ENCODE measurements at places on chromosomes 12 and 14.

DNA sequence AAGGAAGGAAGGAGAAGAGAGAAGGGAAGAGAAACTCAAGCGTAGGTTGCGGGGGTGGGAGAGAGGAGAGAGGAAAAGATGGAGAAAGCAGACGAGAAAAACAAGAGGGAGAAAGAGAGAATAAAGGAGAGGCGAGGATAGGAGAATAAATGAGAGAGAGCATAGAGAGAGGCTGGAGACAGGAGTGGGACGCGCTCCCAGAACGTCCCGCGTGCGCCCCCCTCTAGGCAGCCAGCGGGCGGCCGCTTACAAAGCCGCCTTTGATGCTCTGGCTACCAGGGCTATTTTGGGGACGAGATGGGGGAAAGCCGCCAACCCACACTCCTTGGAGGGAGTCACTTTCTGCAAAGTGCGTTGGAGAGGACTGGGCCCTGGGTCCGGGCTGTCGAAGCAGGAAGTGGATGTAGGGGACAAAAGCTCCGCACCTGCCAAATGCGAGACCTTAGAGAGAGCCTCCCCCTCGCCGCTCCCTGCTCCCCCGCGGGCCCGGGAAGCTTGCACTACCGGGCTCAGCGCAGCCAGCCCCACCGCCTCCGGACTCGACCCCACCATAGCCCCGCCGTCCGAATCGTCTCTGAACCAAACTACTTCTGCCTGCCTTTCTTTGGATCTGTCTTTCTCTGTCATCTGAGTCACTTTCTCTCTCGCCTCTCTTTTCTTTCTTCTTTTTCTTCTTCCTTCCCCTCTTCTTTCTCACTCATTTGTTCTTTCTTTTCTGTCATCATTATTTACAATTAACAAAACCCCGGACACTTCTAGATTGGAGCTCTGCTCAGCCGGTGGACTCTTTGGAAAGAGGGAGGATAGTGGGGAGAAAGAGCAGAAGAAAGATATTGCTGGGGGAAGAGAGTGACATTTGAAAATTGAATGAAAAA lies 8.0 kb downstream of the ASCL1 start:
- DNase-seq: no peak

GRCh38 chr12:118680356-118680963 lies 300.9 kb upstream of the SRRM4 start:
- DNase-seq: no peak

DNA sequence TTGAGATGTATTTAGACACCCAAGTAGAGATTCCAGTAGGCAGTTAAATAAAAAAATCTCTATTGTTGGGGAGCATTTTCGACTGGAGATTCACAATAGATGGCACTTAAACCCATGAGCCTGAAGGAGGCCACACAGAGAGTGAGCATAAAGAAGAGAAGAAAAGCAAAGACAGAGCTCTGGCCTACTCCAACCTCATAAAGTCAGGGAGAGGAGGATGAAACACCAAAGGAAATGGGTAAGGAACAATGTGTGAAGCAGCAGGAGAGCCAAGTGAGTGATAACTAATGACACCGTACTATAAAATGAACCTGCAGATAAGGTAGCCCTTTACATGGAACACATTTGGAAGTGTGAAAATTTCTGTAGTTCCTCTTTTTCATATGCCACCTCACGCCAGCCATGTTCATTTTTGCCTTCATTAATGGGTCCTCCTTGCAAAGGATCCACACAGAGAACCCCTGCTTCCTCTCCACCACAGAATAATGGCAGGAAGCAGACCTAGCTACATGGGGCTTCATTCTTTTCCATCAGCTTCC lies 150.0 kb upstream of the SYT10 start:
- DNase-seq: no peak

DNA sequence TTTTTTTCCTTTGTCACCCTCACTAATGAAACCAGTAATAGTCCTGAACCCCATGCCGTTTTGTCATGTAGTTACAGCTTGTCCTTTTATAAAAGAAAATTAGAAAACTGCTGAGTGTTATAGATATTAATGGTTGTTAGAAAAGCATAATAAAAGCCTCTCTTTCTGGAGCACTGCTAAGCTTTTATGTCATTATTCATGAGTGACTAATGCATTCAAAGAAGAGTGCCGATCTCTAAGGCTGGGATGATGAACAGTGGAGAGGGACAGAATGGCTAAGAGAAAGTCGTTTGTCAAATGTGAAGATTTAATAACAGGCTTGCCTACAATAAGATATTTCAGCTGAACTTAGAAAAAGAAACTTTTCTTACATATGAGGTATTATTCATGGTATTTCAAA lies 121.6 kb downstream of the MGAT4C start:
- no peak for DNase-seq

- no peak for DNase-seq
Measured at GRCh38 chr12:28603801-28604200, 413.5 kb downstream of the CCDC91 start.

- no peak for DNase-seq
Measured at GRCh38 chr12:106914796-106915634, 40.7 kb upstream of the TMEM263 start.

GRCh38 chr12:54579696-54580333 lies 8.6 kb downstream of the PPP1R1A start:
- peak; percentile 59 for DNase-seq

DNA sequence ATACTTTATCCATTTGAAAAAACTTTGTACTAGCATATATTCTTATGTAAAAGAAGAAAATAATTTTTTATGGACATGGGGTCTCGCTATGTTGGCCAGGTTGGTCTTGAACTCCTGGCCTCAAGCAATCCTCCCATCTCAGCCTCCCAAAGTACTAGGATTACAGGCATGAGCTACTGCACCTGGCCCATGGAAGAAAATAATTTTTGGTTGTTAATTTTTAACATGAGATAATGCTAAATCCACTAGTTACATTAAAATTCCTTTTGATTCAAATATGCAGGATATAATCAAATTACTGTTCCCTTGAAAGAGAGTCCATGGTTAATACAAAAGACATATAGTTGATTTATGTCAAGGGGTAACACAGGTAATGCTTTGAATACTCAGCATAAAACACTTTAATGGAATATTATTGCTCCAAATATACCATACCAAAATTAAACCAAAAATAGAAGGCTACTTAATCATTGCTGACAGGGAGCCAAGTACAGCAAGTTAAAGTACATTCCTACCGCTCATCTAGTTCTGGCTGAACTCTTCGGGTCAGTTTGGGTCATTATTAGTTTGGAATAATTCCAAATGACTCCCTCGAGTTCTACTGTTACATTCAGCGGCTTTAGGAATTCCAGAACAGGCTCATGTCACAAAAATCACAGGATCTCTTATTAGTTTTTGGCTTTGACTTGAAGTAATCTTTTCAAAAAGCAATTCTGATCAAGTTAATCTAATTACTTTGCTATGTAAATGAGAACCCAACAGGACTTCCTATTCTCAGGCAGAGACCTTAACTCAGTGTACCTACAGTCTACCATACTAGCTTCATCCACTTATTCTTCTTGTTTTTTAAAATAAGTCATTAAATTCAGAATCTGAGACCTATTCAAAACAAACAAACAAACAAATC lies 6.1 kb downstream of the SOS2 start:
- DNase-seq: no peak

GRCh38 chr14:97782871-97783414 lies 985.8 kb downstream of the VRK1 start:
- no peak for DNase-seq

- DNase-seq: no peak
Measured at GRCh38 chr12:91023326-91024004, 18.7 kb upstream of the EPYC start.

DNA sequence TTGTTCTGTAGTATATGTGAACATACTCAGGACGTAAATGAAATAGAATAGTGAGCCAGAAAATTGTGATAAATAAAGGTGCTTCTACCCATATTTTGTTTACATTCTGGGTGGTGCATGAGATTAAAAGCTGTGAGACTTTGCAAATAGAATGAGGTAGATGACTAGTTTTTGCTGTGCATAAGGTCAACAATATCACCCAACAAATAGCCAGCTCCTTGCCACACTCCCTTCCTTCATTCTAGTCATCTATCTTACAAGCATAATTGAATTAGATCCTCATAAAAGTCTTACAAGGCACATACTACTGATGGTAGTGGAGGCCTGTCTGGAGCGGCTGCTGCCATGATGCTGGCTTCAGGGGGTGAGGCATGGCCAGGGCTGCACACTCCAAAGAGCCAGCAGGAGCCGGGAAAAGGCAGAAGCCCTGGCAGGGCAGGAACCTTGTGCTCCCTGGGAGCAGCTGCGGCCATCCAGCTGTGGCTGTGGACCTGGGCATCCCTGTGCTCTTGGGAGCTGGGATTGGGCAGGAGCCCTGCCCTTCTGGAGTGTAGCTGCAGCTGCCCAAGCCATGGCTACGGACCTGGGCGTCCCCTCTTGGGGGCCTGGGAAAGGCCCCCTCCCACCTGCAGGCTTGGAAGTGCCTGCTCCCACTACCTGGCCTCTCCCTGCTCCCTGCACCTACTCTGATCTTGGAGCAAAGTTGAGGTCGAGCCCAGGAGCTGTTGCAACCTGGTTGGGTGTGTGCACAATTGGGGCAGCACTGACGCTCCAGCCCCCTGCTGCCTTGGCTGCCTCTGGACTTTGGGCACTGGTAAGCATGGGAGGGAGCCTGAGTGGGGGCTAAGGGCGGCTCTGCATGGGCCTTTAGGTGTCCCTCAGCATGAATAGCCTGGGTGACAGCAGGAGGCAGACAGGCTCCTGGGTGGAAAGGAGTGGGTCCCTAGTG lies 112.8 kb downstream of the DACT1 start:
- DNase-seq: no peak

DNA sequence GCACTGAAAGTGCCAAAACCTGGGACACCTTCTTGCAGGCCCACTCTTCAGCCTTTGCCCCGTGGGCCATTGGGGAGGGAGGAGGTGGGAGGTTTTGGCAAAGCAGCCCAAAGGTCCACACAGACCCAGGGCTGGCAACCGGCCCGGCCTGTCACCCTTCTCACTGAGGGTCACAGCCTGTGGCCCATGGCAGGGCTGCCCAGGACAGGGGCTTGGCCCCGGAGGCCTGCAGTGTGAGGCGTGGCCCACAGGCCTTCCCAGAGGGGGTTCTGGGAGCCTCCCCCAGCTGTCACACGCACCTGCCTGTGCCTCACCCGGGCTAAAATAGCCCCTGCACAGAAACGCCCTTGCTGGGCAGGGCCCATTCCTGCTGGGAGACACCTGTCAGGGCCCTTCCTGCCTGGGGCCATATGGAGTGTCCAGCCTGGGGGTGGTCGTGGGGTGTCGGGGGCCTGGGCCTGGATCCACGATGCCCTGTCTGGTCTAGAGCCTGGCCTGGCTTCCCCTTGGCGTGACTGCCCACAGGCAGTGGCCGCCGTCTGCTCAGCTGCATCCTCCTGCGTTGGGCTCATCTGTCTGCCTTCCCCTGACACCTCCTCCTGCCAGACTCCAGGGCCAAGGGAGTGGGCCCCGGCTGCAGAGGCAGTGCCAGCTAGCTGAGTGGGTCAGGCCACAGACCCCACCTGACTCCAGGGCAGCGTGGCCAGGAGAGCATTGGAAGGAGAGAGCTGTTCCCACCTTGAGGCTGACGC lies 19.2 kb downstream of the PACS2 start:
- no peak for DNase-seq

DNA sequence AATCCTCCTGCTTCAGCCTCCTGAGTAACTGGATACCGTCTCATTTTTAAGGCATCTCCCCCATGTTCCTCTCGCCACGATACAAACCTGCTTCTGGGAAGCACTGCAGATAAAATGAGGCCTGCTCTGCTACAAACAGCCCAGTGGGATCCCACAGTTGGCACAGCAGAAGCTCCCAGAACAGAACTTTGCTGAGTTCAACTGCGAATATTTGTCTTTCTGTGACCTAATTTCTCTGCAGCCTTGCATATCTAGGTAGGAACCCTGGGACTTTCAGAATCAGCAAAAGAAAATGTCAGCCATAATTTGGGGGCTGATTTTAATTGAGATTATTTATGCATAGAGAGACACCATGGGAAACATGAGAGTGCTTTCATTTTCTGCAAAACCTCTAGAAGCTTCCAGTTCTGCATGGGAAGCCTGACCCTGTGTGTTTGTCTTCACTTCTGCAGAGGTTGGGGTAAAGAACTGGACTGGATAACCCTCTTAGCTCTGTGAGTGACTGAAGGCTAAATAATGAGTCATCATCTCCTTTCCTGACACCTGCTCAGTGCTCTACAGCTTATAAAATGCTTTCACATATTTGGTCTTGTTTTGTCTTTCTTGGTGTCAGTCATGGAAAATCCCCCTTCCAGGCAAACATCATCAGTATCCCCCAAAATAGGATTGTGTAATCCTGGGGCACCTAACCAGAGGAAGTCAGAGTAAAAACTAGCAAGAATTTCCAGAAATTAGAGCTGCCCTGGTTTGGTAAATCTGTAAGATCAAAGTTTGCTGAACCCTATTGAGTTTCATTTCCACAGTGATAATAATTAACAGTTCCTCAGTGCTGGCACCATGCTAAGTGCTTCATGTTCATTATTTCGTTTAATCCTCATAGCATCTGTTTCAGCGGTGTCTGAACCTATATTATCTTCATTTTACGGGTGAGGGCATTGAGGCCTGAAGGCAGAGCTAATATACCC lies 185.8 kb downstream of the SLC15A4 start:
- DNase-seq: no peak

GRCh38 chr12:100843061-100843460 lies 48.5 kb downstream of the ANO4 start:
- DNase-seq: no peak

DNA sequence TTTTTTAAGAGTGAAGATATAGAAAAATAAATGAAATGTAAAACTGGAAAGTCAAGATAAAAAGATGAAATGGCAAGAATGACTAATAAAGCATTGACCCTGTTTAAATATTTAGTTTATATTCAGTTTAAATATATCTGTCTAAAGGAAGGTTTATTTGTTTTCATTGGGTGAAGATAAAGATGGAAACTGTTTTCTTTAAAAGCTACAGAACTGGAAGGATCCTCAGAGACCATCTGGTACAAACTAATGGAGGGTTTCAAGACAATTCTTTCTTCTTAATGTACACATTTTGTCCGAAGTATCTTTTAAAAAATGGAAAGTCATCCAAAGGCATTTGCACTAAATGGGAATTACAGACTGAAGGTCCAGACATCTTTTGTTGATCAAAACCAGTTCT lies 142.6 kb downstream of the EPS8 start:
- DNase-seq: no peak

DNA sequence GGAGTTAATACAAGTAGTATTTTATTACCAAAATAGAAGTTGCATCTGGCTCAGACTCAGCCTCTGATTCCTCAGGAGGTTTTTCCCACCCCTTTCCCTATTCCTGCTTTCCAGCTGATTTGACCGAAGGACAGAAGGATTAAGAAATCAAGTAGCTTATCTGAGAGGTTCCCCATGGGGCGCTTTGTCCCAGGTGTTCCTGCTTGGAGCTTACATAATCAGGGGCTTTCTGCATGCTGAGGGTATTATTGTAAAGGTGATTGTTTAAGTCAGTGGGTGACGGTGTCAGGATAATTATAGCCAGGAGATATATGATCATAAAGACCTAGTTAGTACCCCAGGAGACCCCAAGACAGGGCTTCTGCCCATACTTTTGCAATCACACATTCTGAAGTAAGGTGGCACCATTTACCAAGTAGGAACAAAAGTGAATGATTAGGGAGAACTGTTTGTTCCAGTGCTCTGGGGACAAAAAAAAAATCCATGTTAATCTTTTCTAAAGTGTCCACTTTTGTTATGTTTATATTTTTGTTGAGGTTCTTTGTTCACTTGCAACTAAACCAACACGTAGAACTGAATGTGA lies 921.3 kb downstream of the NRXN3 start:
- DNase-seq: no peak
